ENCODE measurements at places on chromosomes 11 and 22.

GRCh38 chr11:21567645-21568290 lies 625.1 kb upstream of the ANO5 start:
- no peak for DNase-seq

DNA sequence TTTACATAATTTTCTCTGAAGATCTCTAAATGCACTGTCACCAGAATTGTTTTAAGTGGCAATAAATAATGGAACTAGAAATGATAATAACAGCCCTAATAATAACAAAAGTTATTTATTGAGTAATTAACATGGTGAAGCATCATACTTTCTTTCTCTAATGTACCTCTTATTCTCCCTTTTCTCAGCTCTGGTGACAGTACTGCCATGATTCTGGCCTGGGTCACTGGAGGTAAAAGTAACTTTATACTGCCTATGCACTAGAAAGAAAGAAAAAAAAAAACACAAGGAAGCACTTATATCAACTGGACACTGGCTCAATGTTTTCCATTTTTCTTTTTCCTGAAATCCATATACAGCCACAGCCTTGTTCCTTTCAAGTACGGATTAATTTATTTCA lies 43.7 kb downstream of the CADM1 start:
- no peak for DNase-seq

GRCh38 chr22:38753948-38754750 lies 1.6 kb downstream of the SUN2 start:
- DNase-seq: peak; percentile 91

DNA sequence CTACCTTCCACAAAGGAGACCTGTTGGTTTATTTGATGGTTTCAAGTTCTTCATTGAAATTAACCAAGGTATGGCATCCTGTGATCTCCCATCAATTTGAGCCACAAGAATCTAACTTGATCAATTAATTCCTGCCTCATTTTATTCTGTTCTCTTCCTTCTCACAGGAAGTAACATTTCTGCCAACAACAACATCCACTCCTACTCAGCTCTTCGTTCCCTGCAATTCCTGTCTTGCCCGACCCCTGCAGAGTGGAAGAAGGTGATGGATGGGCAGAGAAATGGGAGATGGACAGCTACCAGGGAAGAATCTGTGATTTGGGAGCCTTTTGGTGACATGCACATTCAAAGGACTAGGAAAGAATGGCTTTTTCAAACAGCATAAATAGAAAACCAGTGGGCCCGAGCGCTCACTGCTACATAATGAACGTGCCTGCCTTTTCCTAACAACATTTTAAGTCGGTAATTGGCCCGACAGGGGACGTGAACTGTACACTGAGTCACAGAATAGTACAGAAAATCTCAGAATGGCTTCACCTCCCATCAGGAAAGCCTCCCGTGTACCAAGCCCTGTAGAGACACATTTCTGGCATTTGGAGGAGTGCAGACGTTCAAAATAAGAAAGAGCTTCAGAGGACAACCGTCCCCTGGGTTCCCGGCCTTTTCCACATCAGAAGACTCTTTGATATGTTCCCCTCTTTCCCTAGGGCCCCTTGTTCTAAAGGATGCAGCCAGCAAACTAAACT lies 112.6 kb upstream of the SEZ6L start:
- DNase-seq: no peak

- no peak for DNase-seq
Measured at GRCh38 chr11:128194216-128194615, 393.1 kb downstream of the ETS1 start.

- no peak for DNase-seq
Measured at GRCh38 chr11:124179310-124179709, 3.8 kb upstream of the OR10D3 start.

DNA sequence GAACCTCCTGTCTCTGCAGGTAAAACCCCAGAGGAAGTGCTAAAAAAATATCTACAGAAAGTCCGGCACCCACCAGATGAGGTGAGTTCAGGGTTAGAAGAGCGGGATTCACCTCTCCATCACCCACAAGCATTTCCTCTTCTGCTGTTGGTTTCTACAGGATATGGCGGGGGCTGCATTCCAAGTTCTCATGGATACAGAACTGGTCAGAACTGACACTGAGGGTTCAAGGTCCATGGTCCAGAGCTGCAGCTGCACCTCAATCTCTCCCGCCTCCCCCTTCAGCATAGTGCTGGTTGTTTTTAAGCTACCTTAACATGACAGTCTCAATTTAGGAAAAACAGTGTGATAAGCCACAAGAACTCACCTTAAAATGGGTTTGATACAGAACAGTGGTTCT lies 19.2 kb downstream of the DTX4 start:
- DNase-seq: no peak

GRCh38 chr11:119149018-119149785 lies at the start of gene ABCG4:
Gene ABCG4, plus strand, starts transcription at chr11:119149052. Its CDS starts 914 bp downstream, at chr11:119149966.
- no peak for DNase-seq

GRCh38 chr11:119148720-119149017 lies 183 bp upstream of the ABCG4 start:
- no peak for DNase-seq

DNA sequence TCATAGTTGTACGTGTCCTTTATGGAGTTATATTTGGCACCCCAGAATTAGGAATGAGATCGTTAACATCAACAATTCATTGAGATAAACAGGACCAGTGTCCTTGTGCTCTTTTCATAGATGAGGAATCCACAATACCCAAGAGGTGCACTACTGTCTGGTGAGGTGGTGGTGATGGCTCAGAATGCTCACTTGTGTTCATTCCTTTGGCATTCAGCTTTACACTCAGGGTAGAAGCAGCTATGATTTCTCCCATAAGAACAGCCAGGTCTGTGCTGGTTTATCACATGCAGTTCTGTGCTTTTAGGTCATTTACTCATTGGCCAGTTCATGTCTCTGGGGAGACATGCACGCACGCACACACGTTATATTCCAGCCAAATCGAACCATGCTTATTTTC lies 167.2 kb downstream of the FAT3 start:
- no peak for DNase-seq

DNA sequence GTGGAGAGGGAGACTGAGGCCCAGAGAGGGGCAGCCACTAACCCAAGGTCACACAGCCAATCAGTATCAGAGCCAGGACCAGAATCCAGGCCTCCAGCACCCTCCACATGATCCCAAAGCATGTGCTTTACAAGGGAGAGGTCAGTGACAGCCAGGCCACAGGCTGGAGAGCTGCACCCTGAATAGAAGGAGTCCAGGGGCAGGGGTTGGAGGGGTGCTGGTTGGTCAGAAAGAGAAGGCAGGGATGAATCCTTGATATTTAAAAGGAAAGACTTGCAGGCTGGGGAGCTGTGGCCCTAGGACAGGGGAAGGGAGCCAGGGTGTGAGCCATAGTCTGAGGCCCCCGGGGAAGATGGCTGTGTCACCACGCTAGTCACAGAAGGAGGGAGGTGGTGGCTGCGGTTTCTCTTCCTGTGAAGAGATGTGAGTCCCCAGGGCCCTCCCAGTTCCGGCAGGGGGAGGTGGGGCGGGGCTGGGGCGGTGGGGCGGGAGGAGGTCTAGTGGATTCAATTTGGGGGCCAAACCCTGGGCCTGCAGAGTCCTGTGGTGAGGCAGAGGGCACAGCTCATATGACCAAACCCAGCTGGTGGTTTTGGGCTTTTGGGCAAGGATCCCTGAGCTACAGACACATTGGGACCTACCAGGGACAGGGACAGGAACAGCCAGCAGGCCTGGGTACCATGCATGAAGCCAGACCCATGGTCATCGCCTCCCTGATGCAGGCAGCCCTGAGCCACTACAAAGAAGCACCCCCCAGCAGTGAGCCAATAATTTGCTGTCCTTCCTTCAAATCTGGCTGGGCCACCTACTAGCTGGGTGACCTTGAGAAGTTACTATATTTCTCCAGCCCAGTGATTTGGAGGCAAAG lies 14.0 kb downstream of the RAC2 start:
- DNase-seq: no peak

- DNase-seq: no peak
Measured at GRCh38 chr11:6780829-6781228, 2.0 kb upstream of the OR2AG1 start.

GRCh38 chr22:17884893-17885292 lies 110.6 kb upstream of the BID start:
- DNase-seq: no peak

DNA sequence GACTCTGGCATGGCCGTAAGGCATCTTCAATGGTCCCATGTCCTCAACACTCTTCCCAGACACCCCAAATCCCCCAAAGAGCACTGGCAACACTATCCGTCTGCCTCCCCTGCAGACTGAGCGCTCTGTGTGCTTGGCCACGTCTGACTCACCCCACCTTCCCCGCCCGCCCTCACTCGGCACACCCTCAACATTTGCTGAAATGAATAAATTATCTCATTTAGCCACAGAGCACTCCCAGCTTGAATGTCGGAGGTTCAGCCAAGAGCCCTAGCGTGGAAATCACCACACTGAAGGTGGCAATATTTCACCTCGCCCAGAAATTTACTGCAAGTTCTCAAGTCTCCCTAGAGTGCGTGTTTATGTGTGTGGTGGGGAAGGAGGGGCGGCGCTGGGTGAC lies 46.6 kb upstream of the TCF20 start:
- no peak for DNase-seq

- no peak for DNase-seq
Measured at GRCh38 chr11:109480251-109480650, 58.3 kb downstream of the C11orf87 start.

DNA sequence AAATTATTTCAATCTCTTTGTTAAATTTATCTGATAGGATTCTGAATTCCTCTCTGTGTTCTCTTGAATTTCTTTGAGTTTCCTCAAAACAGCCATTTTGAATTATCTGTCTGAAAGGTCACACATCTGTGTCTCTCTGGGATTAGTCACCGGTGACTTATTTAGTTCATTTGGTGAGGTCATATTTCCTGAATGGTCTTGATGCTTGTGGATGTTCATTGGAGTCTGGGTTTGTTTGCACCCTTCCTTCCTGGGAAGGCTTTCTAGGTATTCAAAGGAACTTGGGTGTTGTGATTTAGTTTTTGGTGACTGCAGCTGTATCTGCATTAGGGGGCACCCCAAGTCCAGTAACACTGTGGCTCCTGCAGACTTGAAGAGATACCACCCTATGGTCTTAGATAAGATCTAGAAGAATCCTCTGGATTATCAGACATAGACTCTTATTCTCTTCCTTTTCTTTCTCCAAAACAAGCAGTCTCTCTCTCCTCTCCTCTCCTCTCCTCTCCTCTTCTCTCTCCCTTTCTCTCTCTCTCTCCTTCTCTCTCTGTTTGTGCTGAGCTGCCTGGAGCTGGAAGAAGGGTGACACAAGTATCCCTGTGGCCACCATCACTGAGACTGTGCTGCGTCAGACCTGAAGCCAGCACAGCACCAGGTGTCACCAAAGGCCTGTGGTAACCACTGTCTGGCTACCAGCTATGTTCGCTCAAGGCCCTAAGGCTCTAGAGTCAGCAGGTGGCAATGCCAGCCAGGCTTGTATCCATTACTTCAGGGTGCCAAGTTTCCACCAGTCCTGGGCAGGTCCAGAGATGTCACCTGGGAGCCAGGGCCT lies 3.3 kb upstream of the HEPN1 start:
- DNase-seq: no peak

DNA sequence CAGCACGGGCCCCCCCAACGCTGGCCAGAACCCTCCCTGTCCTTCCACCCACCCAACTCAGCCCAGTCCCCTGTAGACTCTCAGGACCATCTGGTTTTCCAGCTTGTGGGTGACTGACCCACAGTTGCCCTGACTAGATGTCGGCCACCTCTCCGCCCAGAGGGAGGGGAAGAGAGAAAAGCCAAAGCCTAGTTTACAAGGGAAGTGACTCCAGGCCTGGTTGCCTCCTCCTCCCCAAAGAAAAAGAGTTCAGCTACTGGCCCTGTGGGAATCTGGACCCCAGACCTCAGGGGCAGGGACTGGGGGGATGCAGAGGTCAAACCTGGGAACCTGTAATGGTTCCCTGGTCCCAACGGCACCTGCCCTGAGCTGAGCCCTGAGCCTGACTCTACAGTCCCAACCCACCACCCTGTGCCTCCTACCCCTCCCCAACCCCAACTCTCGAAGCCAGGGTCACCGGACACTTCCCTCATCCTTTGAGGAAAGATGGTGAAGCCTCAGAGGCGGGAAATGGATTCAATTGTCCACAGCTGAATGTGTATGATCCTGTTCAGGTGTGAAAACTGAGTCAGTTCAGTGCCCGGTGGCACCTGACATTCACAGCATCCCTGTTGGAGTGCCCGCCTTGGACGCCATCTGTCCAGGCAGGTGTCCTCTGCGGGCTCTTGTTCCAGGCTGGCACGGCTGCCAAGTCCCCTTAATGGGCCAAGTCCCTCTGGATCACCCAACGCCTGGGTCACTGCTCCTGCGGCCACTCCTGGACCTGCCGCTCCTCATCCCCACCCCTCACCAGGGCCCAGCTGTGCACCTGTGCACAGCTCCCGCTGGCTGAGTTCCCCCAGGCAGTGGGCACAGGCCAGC lies 21.0 kb upstream of the WNT7B start:
- no peak for DNase-seq

DNA sequence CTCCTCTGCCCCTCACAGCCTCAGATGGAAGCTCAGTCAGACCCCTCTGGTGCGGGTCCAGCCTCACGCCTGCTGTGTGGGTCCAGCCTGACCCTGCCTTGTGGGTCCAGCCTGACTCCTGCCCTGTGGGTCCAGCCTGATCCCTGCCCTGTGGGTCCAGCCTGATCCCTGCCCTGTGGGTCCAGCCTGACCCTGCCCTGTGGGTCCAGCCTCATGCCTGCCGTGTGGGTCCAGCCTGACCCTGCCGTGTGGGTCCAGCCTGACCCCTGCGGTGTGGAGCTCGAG lies 445.3 kb downstream of the BRD1 start:
- DNase-seq: no peak

DNA sequence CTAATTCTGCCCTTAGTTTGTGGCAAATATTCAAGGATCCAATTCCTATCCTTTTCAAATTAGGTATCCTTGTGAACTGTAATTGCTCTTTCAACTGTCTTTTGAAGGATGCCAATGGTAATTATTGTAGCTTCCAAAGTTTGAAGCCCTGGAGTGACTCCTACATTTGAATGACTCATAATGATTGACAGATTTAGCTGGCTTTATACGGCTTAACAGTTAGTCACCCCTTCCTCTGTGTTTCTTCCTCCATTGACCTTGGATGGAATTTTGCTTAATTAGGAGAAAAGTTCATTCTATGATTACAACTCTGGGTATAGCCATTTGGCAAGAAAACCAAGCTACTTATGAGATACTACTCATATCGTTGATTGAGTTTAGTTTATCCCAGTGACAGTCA lies 639.3 kb upstream of the KIRREL3 start:
- DNase-seq: no peak

- peak; percentile 59 for DNase-seq
Measured at GRCh38 chr11:34356913-34357700, 703 bp downstream of the ABTB2 start.

GRCh38 chr22:49793296-49793695 lies 34.4 kb downstream of the BRD1 start:
- DNase-seq: no peak

GRCh38 chr22:27990451-27990840 lies 71.4 kb upstream of the PITPNB start:
- DNase-seq: peak; percentile 3

Data from body of pancreas (tissue), 4 donors.